Panc1 (cell line): ENCODE measurements at places on chromosomes 1 and 21. TPM values are rescaled to one million over a fixed set of nuclear protein-coding genes. Genes with fewer than 3 reads are reported as not detected.

- H3K27ac ChIP-seq: no peak overlapping the region
- no peak for DNase-seq
- no peaks in the 10 kb centered on the region for H3K36me3 ChIP-seq
- H3K4me1 ChIP-seq: no peaks in the 10 kb centered on the region
- H3K27me3 ChIP-seq: peaks cover 2% of the 10 kb centered on the region; the same call in 1 of the 2 replicates
These were observed 47.3 kb downstream of the FAM78B start for GRCh38 chr1:166119471-166119965.

DNA sequence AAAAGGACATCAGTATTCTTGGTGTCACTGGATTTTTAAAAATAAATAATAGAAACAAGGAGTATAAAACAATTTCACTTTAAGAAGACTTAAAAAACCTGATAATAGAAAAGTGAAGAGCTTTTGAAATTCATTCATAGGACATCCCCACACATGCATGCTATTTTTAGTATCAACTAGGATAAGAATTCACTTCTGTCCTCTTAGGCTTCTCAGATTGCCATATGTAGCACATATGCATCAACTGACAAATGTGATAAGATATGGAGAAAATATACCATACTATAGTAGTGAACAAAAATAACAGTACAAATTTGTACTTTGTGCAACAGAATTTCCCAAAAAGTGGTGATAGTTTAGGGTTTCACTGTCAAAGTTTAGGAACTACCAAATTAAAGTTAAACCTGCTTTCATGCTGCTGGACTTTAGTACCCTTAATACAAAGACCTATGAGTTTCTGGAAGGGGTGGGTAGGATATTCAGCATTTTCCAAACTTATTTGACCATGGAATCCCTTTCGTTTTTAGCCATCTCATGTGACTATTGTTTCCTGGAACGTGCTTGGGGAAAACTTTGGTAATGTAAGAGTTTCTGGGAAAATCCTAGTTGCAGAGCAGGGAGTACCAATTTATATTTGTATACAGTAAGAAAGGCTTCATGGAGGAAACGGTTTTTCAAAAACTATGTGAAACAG lies 19.8 kb downstream of the RPRD2 start:
- no peak overlapping the region for H3K4me3 ChIP-seq
- peaks cover 8% of the 10 kb centered on the region for H3K4me1 ChIP-seq
- DNase-seq: no peak
- no peaks in the 10 kb centered on the region for H3K36me3 ChIP-seq
- H3K27me3 ChIP-seq: no peaks in the 10 kb centered on the region

GRCh38 chr1:151596166-151596953 lies 15.5 kb upstream of the SNX27 start:
- H3K27me3 ChIP-seq: no peaks in the 10 kb centered on the region
- peak overlapping the region; percentile 78 for H3K27ac ChIP-seq
- H3K4me3 ChIP-seq: no peak overlapping the region

GRCh38 chr1:65150583-65151263 lies 2.7 kb downstream of the AK4 start:
- 0 out of 2 replicates have a peak, but pooled peaks cover 3% of the 10 kb centered on the region for H3K4me1 ChIP-seq
- peaks cover 12% of the 10 kb centered on the region for H3K27me3 ChIP-seq
- no peak overlapping the region for H3K27ac ChIP-seq

DNA sequence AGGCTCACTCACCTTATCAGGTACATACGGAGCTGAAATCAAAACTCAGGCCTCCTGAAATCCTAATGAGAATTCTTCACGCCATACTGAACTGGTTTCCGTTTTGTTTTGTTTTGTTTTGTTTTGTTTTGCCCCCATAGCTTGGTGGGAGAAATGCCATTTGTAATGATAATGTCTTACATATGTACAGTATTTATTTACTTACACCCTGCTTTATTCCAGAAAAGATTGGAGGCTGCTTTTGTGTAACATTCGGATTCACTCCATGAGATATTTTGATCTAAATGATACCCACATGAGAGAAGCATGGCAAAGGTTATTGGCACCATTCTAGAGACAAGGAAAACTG lies 84.7 kb downstream of the EPHB2 start:
- H3K36me3 ChIP-seq: no peaks in the 10 kb centered on the region
- H3K4me1 ChIP-seq: no peaks in the 10 kb centered on the region
- H3K4me3 ChIP-seq: no peak overlapping the region
- no peak for DNase-seq

DNA sequence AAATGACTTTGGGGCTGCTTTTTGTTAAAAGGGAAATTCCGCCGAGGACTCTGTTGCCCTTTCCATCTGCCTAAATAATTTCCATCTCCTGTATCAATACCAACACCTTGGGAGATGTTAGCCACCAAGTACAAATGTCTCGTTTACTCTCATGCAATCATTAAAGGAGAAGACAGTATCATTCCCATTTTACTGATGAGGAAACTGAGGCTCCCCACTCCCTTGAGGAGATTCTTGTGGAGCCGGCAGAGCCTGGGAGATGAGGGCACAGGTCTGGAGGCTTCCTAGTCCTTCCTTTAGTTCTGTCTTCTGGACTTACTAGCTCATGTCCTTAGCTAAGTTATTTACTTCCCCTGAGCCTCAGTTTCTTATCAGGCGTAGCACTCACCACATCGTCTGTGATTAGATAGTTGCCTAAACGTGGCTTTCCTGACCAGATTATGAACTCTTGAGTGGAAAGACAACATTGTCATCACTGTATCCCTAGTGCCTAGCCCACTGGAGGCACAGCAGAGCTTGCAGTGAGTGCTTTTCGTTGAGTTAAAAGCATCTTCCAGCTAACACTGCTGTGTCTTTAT lies 81.6 kb downstream of the ADSS2 start:
- no peak overlapping the region for H3K27ac ChIP-seq
- DNase-seq: no peak
- no peak overlapping the region for H3K4me3 ChIP-seq
- no peaks in the 10 kb centered on the region for H3K36me3 ChIP-seq

DNA sequence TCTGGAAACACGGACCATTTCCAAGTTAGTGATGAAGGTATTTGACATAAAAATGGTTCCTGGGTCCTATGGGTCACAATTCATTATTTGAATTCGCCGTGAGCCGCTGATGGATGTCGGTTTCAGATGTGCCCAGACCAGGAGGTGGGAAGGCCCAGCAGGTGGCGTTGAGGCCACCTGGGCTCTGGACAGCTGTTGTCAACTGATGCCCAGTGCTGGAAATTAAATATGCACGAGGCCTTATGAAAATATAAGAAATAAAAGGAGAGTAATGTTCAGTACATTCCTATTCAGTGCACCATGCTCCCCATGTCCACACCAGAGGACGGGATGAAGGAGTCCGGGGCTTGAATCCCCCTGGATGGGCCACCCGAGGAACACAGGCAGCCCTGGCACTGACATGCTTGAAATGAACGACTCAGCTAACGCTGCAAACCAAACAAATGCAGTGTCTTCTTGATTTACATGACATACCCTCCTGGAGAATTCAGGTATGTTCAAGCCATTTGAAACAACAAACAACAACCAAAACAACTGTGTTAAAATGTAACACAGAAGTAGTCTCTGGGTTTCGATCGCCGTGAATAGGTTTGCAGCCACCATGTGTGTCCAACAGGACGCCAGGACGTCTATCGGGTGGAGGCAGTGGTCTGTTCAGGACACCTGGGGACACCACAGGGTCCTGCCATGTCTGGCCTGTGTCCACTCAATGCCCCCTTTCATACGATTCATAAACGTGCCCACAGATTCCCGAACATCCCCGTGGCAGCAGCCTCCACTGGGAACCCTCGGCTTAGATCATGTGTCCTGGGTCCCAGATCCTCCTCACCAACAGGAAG lies 6.1 kb downstream of the TFF3 start:
- no peak overlapping the region for H3K4me3 ChIP-seq
- DNase-seq: no peak
- H3K27me3 ChIP-seq: no peaks in the 10 kb centered on the region
- no peaks in the 10 kb centered on the region for H3K36me3 ChIP-seq
- no peak overlapping the region for H3K27ac ChIP-seq
- peaks cover 23% of the 10 kb centered on the region for H3K4me1 ChIP-seq

DNA sequence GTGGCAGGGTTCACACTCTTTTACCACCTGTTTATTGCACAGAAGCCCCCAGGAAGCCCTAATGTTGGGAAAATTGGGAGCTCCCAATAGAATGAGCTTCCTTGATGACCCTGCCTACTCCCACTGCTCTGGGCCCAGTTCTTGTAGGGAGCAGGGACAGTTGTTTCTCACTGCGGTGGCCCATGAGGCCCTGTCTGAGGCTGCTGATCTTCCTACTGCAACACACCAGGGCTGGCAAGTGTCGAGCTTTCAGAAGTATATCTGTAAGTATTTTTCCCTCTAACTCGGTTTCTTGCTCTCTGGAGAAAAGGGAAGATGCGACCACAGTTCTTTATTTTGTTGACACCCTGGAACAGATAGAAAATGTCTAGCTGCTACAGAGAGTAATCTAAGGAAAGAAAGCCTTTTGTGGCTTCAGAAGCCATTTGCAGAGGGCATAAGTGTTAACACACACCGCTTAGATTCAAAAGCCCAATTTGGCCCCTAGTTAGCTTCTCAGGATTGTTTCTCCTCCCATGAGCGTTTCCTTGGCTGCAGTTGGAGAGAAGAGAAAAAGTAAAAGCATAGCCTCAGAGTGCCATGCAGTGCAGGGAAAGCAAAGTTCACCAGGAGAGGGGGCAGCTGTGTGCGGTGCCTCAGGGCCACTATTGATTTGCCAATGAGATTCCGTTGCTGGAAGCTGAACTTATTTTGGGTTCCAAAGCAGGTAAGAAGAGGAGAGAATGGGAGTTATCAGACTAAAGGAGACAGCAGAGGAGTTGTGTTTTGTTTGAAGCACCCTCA lies 102.6 kb downstream of the SELENOF start:
- no peaks in the 10 kb centered on the region; the same call in 1 of the 2 replicates for H3K27me3 ChIP-seq
- H3K4me3 ChIP-seq: no peak overlapping the region
- no peak overlapping the region for H3K27ac ChIP-seq
- DNase-seq: no peak
- no peaks in the 10 kb centered on the region for H3K36me3 ChIP-seq
- H3K4me1 ChIP-seq: no peaks in the 10 kb centered on the region

DNA sequence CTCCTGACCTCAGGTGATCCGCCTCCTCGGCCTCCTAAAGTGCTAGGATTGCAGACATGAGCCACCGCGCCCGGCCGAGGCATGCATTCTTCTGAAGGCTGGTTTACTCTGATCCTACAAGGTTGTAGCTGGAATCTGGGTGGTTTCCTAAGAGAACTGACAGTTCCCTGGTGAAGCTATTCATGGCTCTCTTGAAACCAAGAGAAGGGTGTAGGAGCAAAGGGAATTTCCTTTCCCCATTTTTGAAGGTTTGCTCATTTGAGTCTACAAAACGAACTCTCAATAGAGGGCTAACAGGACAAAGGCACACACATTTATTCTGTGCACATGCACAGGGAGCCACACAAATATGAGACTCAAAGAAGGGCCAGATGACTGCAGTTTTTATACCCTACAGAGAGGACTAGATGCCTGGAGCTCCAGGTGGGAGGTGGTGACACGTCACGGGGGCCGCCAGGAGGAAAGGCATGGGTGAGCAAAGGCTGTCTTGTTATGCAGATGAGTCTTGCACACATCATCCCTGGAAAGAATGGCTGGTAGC lies 49.5 kb upstream of the ERRFI1 start:
- no peaks in the 10 kb centered on the region for H3K36me3 ChIP-seq
- peak overlapping the region; percentile 100 for H3K27ac ChIP-seq
- DNase-seq: no peak
- no peak overlapping the region for H3K4me3 ChIP-seq
- peaks cover 80% of the 10 kb centered on the region for H3K4me1 ChIP-seq

- no peak overlapping the region for H3K27ac ChIP-seq
- no peaks in the 10 kb centered on the region for H3K27me3 ChIP-seq
- no peak overlapping the region for H3K4me3 ChIP-seq
- DNase-seq: peak; percentile 45
- H3K4me1 ChIP-seq: no peaks in the 10 kb centered on the region
These were observed 19.3 kb downstream of the SH2D2A start for GRCh38 chr1:156797212-156797871.

GBP4 gene
- total RNA-seq: 3.3 TPM
